ENCODE measurements at places on chromosomes 2 and 18.

DNA sequence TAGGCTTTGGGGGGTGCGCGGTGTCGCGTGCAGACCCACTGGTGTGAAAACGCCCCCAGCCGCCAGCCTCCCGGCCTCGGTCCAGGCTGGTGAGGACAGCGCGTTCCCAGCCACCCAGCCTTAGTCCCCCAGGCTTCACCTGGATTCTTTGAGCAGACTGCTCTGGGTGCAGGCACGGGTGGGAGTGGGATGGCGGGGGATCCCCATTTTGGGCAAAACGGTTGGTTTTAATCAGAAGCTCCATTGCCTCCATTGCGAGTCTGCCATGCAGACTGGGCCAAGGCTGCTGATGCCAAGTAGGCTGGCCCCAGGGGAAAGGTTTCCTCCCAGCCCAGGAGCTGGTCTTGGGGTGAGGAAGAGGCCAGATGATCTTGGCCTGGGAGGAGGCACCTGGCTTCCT lies 445 bp downstream of the MLPH start:
- DNase-seq = no peak

GRCh38 chr2:102848366-102848839 lies 86.6 kb downstream of the TMEM182 start:
- no peak for DNase-seq

- DNase-seq = no peak
Observed at GRCh38 chr2:38500283-38500634, 102.5 kb downstream of the HNRNPLL start.

GRCh38 chr2:23005469-23005868 lies 379.5 kb upstream of the KLHL29 start:
- DNase-seq = no peak

DNA sequence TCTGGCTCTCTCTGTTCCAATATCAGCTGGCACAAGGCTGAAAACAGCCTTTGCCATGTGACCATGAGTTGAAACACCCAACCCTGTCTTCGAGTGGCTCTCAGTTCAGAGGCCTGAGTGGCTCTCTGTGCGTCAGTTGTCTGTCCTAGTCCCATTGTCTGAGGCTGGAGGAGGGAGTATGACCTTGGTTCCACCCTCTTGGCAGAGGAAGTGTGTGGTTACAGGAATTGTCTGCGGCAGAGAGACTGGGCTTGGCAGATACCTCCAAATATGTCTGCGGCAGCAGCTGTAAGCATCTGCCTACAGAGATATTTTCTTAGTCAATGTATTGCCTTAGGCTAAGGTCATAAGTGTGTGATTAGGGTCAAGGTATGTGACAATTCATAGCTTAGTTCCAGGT lies 32.6 kb downstream of the CNGA3 start:
- no peak for DNase-seq

- DNase-seq = no peak
Observed at GRCh38 chr2:216082805-216083204, 1.1 kb downstream of the TMEM169 start.

DNA sequence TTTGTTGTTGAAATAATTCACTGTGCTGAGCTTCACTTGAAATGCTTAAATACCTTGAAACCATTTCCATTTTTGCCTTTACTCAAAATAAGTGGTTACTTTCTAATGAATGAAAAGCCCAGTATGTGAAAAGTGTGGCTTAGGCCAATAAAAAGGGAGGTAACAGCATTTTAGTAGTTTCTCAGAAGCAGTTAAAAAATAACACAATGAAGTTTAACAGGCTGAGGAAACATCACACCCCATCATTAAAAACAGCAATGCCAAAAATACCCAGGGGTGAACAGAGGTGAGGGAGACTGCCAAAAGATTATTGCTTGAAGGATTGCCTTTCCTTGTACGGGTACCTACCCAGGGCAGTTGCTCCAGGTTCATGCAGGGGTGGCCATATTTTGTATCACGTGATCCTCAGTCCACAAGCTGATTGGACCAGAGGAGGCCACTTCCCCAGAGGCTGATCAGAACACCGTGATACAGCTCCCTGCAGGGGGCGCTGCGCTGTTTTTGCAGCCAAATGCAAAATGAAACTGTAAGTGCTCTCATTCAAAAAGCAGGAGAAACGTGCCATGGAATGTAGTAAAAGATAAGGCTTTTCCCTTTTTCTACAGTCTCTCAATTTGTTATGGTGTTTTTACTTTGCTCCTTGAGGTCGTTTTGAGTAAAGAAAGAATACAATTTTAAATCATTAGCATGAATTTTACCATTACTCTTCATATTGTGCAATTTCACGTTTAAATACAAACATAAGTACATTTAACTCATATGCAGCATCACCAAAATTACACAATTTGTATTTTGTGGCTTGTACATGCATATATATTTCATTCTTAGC lies 70.2 kb upstream of the SH3BP4 start:
- peak; percentile 30 for DNase-seq

- no peak for DNase-seq
Observed at GRCh38 chr2:19560785-19561184, 202.4 kb upstream of the OSR1 start.

DNA sequence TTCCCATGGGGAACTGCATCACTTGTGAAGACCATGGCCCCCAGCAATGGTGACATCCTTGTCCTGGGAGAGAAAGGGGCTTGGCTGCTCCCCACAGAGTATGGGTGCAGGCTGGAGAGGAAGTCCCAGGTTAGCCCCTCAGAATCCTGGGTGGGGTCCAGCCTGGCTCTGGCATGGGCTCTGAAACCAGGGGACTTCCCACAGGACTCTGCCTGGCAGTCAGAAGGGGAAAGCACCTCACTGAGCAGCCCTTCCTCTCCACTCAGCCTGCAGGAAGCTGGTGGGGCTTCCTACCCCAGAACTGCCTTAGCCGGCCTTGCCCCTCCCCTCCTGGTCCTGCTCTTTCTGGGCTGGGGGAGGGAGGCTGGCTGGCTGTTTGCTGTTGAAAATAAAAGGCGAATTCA lies 3.7 kb downstream of the NEURL3 start:
- DNase-seq = no peak

DNA sequence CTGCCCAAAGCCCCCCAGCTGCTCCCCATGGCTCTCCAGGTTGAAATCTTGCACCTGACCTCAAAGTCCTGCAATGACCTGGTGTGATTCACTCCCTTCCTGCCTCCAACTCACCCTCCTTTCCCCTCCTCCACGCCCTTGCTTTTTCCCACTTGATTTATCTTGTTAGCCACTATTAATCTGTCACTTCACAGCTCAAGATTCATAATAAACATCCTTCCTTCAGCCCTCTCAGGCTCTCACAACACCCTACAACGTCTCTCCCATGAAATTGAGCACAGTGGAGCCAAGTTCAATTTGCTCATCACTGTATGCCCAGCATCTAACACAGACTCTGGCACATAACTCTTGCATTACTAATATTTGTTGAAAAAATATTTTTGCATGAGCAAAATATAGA lies 85.6 kb upstream of the SLC35G4 start:
- no peak for DNase-seq

DNA sequence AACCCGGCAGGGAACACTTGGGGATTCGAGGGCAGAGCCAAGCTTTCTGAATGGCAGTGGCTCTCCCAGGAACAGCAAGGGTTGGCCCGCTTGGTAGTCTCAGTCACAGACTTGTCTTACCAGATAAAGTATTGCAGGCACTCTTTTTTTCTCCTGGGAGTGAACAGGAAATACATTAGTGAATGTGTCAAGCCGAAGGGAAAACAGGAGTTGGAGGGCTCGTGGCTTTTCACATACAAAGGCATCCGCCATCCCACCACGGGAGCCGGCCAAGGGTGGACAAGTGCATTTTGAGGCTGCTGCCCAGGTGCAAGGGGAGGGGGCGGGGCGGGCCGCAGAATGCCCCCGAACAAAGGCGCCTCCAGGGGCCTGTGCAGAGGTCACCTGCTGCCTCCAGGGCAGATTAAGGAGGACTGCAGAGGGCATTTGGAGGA lies 163.3 kb upstream of the SIX3 start:
- no peak for DNase-seq

DNA sequence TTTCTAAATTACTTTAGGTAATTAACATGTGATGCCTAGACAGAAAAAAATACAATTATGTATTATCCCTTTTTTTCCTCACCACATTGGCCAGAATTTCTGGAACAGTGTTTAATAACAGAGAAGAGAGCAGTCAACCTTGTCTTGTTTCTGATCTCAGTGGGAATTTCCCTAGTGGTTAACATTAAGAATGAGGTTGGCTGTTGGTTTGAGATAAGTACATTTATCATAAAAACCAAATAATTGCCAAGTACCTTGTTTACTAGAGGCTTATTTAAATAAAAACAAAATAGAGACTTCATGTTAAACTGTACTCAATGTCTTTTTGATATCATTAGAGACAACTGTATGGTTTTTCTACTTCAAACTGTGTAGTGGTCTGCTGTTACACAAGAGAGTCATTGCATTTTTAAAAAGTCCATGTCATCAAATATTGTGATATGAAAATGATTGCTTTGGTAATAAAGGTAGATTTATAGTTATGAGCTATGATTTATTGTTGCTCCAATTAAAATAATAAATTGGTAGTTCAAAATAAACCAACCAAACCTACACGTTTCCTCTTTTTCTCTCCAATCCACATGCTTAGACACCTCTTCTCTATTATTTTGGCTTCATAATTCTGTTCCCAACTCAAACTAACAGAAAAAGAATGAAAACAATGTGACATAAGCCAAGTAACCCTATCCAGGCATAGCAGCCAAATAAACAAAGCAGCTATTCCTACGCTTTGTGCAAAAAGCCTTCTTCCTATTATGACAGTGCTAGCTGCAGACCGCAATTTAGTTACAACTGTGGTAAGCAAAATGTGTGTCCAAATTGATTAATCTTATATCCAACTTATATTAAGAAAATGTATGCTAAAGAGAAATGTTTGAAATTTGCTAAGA lies 20.9 kb upstream of the TANK start:
- no peak for DNase-seq

DNA sequence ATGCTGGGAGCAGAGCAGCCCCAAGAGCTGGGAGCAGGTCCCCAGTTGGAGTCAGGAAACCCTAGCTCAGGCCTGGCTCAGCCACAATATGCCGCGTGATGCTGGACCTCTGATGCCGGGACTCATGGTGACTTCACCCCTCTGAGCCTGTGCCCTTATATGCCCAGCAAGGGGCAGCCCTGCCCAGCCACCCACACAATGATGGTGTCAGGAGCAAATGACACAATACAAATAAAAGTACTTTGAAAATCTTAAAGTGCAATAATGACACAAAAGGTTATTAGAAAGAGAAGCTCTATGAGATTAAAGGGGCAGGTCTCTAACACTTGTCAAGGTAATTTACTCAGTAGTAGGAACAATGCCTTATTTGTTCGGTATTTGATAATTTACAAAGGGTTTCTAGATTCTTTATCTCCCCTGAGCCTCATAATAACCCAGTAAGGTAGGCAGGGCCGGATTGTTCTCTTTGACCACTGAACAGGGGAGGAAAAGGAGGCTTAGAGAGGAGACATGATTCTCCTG lies 18.3 kb upstream of the KIF3C start:
- no peak for DNase-seq

DNA sequence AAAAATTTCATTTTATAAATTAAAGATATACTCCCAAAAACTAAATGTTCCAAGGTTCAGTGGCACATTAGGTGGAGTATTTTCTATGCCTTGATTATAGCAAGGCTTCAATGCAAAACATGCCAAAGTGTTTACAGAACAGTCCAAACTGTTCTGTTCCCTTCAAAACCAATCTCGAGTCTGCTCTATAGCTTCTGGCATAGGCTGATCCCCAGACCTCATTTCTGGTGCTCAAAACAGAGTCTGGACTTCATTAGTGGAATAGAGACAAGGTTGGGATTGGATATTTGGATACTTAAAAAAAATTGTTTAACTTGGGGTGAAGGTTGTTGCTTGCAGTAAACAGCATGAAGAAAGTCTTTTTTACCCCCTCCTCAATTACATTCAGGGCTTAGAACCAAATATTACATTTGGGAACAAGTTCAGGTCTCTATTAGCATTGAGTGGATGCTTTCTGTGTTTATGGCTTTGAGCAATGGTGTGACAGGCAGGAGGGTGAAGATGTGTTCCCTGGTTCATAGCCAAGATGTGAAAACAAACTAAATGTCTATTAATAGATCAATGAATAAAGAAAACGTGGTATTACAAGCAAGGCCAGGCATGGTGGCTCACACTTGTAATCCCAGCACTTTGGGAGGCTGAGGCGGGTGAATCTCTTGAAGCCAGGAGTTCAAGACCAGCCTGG lies 208.1 kb upstream of the RND3 start:
- no peak for DNase-seq

DNA sequence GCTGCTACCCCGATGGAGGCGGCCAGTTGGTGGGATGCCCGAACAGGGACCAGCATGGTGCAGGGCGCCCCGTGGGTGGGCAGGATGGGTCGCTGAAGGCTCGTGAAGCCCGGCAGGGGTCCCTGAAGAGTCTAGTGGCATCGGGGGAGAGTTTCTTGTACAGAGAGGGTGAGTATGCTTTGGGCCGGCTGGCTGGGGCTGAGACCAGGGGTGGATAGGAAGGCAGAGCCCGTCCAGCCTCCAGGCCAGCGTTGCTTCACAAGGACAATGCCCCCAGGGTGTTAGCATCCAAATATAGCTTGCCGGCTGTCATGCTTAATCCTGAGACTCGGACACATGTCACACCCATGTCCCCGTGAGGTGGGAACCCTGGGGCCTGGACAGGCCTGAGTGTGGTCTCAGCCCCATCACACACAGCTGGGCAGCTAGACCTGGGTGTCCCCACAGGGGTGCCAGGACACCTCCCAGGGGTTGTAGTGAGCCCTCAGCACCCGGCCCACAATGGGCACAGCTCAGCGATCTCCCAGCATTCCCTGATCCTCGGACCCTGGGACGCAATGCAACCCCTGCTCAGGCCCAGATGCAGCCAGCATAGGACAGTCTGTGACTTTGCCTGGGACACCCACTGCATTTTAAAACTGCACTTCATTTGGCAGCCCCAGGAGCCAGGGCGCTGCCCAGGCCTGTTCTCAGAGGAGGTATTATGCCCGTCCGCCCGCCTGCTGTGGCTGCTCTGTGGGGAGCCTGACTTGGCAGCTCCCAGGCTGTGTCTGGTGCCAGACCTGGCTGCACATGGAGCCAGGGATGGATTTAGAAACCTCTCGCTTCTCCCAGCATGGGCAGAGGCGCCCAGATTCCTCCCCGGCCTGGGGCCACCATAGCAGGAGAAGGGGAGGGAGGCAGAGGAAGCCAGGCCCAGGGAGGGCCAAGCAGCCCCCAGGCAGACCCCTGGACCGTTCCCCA lies 36.4 kb downstream of the RAMP1 start:
- DNase-seq = no peak

DNA sequence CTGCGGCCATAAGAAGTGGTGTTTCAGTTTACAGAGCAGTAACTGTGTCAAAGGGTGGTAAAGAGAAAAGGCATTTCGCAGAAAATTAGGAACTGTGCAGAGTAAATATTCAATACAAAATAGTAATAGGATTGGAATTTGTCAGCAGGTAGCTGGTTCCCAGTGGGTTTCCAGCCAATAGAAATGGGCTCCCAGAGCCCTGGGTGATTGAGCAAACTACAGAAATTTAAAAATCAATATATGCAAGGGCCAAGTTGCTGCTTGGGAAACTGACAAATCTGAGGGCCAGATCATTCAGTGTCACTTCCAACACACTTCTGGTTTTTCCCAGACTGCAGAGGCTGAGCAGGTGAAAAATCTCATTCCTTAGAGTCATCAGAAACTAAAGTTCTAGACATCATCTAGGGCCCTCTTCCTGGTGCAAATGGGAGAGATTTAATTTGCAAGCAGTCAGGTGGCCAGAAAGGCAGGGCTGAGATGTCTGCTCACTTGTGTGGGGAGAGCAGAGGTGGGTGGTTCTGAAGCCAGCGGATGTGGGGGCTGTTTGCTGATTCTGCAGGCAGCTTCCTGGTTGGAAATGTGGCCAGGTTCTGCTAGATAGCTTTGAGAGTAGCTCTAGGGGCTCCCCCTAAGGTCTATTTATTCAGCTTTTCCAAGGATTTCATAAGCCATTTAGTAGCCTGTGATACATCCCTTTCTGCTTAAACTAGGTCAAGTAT lies 182.4 kb downstream of the NCK2 start:
- peak; percentile 39 for DNase-seq
